Kidney capillary endothelial cell (primary cell): ENCODE measurements at places on chromosomes 4 and X.

DNA sequence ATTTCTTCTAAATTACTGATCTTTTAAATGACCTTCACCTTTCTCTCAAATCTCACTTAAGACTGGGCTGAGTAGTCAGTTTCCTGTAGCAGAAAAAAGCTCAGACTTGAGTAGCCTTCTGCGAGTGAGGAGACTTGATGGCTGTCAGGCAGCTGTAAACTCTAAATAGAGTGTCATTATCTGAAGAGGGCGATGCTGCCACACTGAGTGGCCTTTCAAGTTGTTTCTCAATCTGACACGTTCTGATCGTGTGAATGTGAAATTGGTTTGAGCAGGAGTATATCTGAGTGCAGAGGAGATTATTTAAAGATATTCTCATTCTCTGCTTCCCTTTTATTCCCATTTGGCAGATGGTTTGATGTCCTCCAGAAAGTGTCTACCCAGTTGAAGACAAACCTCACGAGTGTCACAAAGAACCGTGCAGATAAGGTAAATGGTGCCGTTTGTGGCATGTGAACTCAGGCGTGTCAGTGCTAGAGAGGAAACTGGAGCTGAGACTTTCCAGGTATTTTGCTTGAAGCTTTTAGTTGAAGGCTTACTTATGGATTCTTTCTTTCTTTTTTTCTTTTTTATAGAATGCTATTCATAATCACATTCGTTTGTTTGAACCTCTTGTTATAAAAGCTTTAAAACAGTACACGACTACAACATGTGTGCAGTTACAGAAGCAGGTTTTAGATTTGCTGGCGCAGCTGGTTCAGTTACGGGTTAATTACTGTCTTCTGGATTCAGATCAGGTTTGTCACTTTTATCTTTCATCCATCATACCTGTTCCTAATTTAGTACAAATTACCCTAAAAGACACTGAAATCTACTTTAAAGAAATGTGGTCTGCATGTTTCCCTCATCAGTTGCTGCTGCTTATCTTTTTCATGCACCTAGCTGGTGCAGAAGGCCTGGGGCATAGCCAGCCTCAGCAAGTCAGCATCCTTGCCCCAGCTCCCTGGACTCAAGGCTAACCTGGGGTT, 74.3 kb upstream of the MSANTD1 start:
- no peak for DNase-seq

DNA sequence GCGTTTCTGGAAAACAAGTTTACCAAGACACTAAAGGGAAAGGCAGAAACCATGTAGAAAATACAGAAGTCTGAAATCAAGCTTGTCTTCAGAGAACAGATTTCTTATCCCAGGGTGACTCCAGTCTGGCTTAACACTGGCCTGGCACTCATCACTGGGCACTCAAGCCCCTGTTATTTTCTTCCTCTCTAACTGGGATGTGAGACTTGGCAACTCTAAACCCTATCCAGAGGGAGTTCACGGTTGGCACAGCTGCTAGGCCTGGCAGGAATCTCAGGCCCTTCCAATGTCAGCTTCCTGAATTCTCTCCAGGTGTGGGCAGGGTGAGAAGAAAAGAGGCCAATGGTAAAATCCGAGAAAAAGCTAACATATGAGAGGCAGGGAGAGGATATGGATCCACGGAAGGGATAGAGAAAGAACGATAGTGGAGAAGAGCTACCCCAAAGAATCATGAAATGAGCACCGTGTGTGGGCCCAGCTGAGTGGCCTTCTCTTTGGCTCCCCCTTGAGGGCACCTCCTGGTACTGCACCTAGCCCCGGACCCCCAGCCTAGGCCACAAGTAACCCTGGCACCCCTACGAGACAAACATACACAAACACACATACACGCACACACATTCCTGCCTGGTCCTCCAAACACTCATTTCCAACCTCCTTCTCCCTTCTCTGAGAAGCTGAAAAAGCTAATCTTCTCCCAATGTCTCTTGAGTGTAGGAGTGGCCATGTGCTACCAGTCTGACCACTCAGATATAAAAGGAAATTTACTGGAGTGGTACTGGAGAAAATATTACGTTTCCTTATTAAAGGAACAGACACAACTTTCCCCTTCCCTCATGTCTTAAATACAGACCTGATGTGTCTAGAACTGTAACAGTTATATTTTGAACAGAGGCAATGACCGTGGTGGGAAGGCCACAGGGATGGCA, 16.6 kb upstream of the PTCHD1 start:
- no peak for DNase-seq

DNA sequence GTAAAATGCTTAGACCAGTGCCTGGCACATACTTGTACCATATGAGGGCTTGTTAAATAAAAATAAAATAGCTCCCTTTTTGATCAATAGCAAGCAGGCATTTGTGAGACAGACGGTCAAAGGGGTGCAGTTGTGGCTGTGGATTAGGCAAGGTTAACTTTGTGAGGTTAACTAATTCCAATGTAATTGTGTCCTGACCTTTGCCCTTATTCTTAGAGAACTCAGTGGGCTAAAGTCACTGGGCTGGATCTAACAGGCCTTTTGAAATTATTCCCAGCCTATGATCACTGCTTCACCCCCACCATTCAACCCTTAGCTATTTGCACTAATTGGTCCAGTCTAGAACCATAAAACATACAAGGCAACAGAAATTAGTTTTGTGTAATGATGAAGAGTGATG, 166.4 kb downstream of the MID1 start:
- DNase-seq, result no peak

DNA sequence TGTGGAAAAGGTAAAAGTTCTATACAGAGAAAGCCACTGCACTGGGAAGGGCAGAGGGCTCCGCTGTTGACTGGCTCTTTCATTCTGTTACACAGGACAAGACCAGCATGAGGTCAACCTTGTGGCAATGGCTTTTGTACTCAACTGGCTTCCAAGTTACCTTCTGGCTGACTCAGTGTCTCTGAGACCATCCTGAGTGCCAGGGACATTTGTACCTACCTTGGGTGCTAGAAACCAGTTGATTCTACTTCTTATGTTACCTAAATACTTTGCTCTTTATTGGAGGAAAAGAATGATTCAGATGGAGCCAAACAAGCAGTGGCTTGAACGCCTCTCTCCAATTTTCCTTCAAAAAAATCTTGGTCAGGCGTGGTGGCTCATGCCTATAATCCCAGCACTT, 123.2 kb downstream of the RBM47 start:
- DNase-seq, result no peak

GRCh38 chrX:125405339-125405738, 85.7 kb downstream of the TEX13C start:
- DNase-seq, result no peak

GRCh38 chr4:1045193-1045594, 33.8 kb downstream of the FGFRL1 start:
- DNase-seq, result no peak

GRCh38 chr4:96262057-96262456, 422.2 kb downstream of the PDHA2 start:
- DNase-seq, result no peak

- no peak for DNase-seq
These were observed 86.8 kb downstream of the SH2D1A start for GRCh38 chrX:124433186-124433585.

DNA sequence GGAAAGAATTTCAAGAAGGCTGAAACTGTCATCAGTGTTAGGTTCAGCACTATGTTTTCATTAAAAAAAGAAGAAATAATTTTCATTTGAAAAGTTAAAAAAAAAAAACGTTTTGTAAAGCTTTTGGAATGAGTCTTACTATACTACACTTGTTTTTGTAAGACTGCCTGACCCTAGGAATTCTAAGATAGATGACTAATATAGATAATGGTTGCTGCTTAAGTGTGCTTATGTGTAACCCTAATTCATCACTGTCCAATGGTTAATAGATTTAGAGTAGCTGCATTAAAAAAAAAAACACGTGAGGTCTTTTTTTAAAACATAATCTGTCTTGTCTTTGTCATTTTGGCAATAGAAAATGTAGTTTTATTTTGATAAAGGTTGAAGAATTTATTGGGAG, 323.2 kb downstream of the IL1RAPL1 start:
- DNase-seq, result no peak

DNA sequence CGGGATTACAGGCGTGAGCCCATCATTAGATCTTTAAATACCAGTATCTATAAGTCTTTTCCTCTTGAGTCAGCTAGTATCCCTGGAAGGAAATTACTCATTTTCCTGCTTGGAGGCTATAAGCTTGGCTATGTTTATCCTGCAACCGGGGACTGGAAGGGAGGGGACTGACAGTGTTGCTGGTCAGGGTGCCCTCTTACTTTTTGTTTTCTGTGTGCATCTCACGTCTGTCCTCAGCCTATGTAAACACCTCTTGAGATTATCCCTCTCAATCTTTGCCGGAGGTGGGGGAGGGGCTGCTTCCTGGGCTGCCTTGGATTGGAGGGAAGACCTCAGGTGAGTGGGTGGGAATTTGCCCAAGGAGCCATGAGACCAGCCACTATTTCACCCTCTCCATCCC, 37.0 kb downstream of the HTT start:
- DNase-seq, result peak; percentile 95

- DNase-seq, result no peak
These were observed 852 bp downstream of the MAGEH1 start for GRCh38 chrX:55452833-55453124.

GRCh38 chr4:21699446-21699845, 249.1 kb downstream of the KCNIP4 start:
- no peak for DNase-seq

DNA sequence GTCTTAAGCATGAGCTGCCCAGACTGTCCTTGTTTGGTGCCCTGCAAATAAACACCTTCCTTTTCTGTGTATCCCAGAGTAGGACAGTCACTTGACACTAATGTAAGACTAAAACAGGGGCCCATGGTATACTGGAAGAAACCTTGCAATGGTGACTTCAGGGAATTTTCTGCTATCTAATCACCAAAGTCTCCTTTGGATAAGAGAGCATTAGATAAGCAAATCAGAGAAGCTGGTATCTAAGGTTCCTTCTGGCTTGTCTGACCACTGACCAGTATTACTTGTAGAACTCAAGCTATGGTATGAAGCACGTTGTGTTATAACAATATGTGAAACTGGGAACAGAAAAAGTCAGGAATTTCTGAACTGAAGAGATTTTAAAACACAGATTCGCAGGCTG, 173.9 kb downstream of the COL25A1 start:
- DNase-seq, result no peak

DNA sequence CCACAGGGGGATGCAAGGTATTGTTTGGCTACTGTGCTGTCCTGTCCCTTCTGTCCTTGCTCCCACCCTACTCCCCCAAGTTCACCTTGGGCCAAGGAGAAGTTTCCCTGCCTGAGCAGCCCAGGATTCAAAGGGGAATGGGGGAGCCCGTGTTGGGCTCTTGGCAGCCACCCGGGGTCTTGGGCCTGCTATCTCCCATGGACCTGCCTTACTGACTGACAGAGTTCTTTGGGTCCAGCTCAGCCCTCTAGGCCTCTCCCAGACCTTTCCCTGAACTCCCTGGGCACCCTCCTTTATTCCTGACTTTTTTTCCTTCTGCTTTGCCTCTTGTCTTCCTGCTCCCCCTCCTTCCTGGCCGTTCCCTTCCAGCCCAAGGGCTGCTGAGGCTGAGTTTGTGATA, 67.4 kb downstream of the STARD8 start:
- DNase-seq, result no peak

DNA sequence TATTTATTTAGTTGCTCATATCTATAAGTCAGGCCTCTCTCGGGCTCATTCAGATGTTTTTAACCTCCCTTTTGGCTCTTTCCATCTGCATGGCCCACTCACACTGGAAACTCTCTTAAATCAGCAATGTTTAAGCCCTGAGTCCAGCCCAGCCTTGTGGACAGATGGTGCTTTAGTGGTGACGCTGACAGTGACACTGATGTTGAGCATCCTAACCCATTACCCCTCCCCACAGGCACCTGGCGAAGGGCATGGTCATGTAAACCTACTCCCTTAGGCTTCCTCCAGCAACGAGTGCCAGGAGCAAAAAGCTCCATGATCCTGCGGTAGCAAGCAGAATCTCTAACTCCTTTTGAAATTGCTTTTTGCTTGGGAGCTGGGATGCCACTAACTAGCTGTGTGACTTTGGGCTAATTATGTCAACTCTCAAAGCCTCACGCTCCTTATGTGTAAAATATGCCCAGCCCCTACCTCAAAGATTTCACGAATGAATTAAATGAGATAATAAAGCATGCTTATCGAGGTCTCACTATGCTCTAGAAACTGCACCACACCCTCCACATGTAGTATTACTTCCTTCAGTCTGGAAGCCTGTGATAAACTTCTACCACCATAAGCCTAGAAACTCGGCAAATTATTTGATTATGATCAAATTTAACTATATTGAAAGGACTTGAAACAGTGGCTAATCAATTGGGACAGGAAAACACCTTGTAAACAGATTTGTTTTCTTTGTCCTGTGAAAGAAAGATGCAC, 569.4 kb downstream of the BCOR start:
- DNase-seq, result no peak

GRCh38 chr4:168573870-168574269, 77.0 kb downstream of the PALLD start:
- DNase-seq, result no peak

DNA sequence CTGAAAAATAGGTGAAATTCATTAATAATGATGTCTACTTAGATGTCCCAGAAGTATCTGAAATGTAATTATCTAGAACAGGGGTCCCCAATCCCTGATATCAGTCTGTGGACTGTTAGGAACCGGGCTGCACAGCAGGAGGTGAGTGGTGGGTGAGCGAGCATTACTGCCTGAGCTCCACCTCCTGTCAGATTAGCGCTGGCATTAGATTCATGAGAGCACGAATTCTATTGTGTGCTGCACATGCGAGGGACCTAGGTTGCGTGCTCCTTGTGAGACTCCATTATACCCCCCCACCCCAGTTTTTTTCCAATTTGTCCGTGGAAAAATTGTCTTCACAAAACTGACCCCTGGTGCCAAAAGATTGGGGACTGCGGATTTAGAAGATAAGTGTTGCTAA, 458.8 kb downstream of the CCSER1 start:
- DNase-seq, result no peak

- DNase-seq, result no peak
These were observed 55.6 kb downstream of the TSPAN7 start for GRCh38 chrX:38616904-38617303.

GRCh38 chrX:24494647-24495075, 29.6 kb downstream of the PDK3 start:
- DNase-seq, result peak; percentile 19

DNA sequence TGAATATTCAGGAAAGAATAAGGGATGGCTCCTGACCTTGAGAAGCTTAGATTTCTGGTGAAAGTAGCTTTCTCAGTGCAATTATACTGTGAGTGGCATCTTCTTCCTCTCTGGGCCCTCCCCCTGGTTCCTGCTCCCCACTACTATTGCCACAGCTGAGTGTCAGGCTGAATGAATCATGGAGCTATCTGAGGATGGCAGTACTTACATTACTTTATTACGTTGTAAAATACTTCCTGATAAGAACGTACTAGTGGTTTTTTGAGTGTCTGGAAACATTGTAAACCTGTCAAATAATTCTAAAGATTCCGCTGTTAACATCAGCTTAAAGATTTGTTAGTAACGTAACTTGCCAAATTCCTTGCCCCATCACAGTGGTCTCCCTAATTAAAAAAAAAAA, 36.2 kb downstream of the ARHGAP10 start:
- DNase-seq, result peak; percentile 65

- DNase-seq, result no peak
These were observed 22.4 kb downstream of the NEXMIF start for GRCh38 chrX:74902806-74903205.

GRCh38 chr4:165612936-165613335, 234.1 kb downstream of the CPE start:
- DNase-seq, result no peak
